Kidney (tissue), 22 donors: ENCODE measurements at places on chromosomes 2 and 18. TPM values are rescaled to one million over a fixed set of nuclear protein-coding genes. Genes with fewer than 3 reads are reported as not detected.

SOWAHC gene
- polyA plus RNA-seq, result 7.5 TPM

SPEG gene
- polyA plus RNA-seq, result 13.1 TPM

AMER3 gene
- polyA plus RNA-seq, result not detected

CSRNP3 gene
- polyA plus RNA-seq, result 3.3 TPM

TUBA4B gene
- polyA plus RNA-seq, result 15.4 TPM

SPC25 gene
- polyA plus RNA-seq, result not detected

CFC1 gene
- polyA plus RNA-seq, result not detected

CNTNAP5 gene
- polyA plus RNA-seq, result not detected

TEKT4 gene
- polyA plus RNA-seq, result not detected

MREG gene
- 3.6 TPM for polyA plus RNA-seq

ARL5A gene
- polyA plus RNA-seq, result 18.1 TPM

ITGA6 gene
- polyA plus RNA-seq, result 32.8 TPM

RAD51AP2 gene
- not detected for polyA plus RNA-seq

ST6GAL2 gene
- 0.22 TPM for polyA plus RNA-seq

GAREM1 gene
- polyA plus RNA-seq, result 7.0 TPM

FAM98A gene
- polyA plus RNA-seq, result 31.3 TPM

RAB27B gene
- polyA plus RNA-seq, result 0.32 TPM

POTEI gene
- not detected for polyA plus RNA-seq

GPR45 gene
- not detected for polyA plus RNA-seq

SAG gene
- not detected for polyA plus RNA-seq

CDH2 gene
- 6.3 TPM for polyA plus RNA-seq

RAPGEF4 gene
- polyA plus RNA-seq, result 3.8 TPM

TMEM163 gene
- polyA plus RNA-seq, result 2.6 TPM

ALPG gene
- not detected for polyA plus RNA-seq

IL37 gene
- polyA plus RNA-seq, result not detected

INPP1 gene
- 15.1 TPM for polyA plus RNA-seq

PROKR1 gene
- polyA plus RNA-seq, result not detected

IDH1 gene
- polyA plus RNA-seq, result 95.7 TPM

DNAH7 gene
- polyA plus RNA-seq, result 3.8 TPM

AQP12B gene
- polyA plus RNA-seq, result not detected

CCDC74B gene
- 6.4 TPM for polyA plus RNA-seq

AKAIN1 gene
- not detected for polyA plus RNA-seq

CHRND gene
- not detected for polyA plus RNA-seq

FAP gene
- 0.45 TPM for polyA plus RNA-seq

EPB41L5 gene
- polyA plus RNA-seq, result 28.2 TPM

IL1RN gene
- polyA plus RNA-seq, result 1.3 TPM

SLC14A1 gene
- polyA plus RNA-seq, result 15.3 TPM

FEV gene
- not detected for polyA plus RNA-seq

MROH2A gene
- polyA plus RNA-seq, result 1.8 TPM

MOGAT1 gene
- polyA plus RNA-seq, result not detected

DNER gene
- 21.9 TPM for polyA plus RNA-seq

SERPINB2 gene
- polyA plus RNA-seq, result not detected

SERPINB13 gene
- not detected for polyA plus RNA-seq

TLX2 gene
- polyA plus RNA-seq, result not detected

FARSB gene
- polyA plus RNA-seq, result 18.2 TPM

INPP4A gene
- polyA plus RNA-seq, result 4.1 TPM

HRH4 gene
- polyA plus RNA-seq, result not detected

NGEF gene
- 5.3 TPM for polyA plus RNA-seq

IL1R2 gene
- polyA plus RNA-seq, result 11.2 TPM
